ENCODE measurements at places on chromosomes 13 and 19. TPM values are rescaled to one million over a fixed set of nuclear protein-coding genes. Genes with fewer than 3 reads are reported as not detected.

The SLC46A3 gene
- total RNA-seq: 17.9 TPM

The NUP62 gene
- total RNA-seq: 34.5 TPM

The RAB4B gene
- 26.9 TPM for total RNA-seq

The ZNF573 gene
- total RNA-seq: 12.1 TPM

- no peak for DNase-seq
Observed at GRCh38 chr13:28585561-28585960, 73.4 kb upstream of the POMP start.

- DNase-seq: no peak
Observed at GRCh38 chr13:66492479-66492878, 737.7 kb downstream of the PCDH9 start.

- no peak for DNase-seq
Observed at GRCh38 chr19:1734321-1734966, 18.9 kb upstream of the ONECUT3 start.

DNA sequence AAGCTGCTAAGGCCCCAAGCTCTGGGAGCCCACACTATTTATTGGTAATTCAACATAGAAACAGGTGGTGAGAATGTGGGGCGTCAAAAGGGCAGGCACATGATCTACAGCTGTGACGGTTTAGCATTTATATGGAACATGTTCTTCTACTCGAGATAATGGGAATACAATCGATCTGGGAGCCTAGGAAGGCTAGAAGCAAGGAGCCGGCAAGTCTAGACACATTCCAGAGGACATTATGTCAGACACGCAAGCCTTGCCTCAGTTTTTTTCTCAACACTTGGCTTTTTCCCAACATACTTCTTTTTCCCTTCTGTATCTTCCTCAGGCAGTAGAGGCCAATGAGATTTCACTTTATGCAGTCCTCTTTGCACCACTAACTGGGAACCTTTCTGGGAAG, 315.7 kb upstream of the SLITRK5 start:
- DNase-seq: no peak

- no peak for DNase-seq
Observed at GRCh38 chr19:33416307-33417215, 43.1 kb downstream of the CEBPG start.

DNA sequence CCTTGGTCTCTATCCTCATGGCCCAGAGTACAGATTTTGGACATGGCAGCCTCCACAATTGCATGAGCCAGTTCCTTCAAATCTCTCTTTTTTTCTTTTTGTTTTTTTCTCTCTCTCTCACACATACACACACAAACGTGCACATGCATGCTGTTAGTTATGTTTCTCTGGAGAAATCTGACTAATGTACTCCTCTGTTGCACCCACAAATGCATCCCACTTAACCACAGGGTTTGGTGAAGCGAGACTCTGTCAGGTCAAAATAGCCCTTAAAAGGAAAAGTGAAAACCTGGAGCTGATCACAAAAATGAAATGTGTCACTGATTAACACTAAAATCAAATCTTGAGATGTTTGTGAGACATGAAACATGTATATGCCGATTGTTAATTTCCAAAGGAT, 374.6 kb upstream of the ARGLU1 start:
- DNase-seq: no peak
